ENCODE measurements at places on chromosomes 1 and 21. TPM values are rescaled to one million over a fixed set of nuclear protein-coding genes. Genes with fewer than 3 reads are reported as not detected.

The DVL1 gene
- 67.1 TPM for total RNA-seq

The AGMAT gene
- 7.3 TPM for total RNA-seq

The JAM2 gene
- total RNA-seq = not detected

The CASQ1 gene
- not detected for total RNA-seq

The HCRTR1 gene
- total RNA-seq = not detected

The TNFRSF1B gene
- 0.51 TPM for total RNA-seq

The SH3BGR gene
- total RNA-seq = 1.3 TPM

The RNU11 gene
- not detected for total RNA-seq

The POU3F1 gene
- total RNA-seq = not detected

Data from A549 treated with Hydrocortisone at 1 μM for 4 hours (cell line).